NCI-H2029 treated with DMSO at 0.1 percent for 48 hours (cell line): ENCODE measurements at places on chromosomes 6 and 20.

- no peak for DNase-seq
Measured at GRCh38 chr6:14537030-14537429, 419.5 kb downstream of the CD83 start.

GRCh38 chr20:4216142-4216735, 200.9 kb upstream of the RNF24 start:
- DNase-seq, result no peak

- no peak for DNase-seq
Measured at GRCh38 chr6:125844989-125845388, 54.2 kb downstream of the NCOA7 start.

- no peak for DNase-seq
Measured at GRCh38 chr6:163170294-163170883, 244.1 kb upstream of the QKI start.

GRCh38 chr6:29504961-29505360, 17.2 kb upstream of the MAS1L start:
- DNase-seq, result no peak
